Effector CD8-positive, alpha-beta T cell (primary cell): ENCODE measurements at places on chromosomes 3 and 15.

- DNase-seq = no peak
Measured at GRCh38 chr15:70347321-70348225, 249.9 kb upstream of the TLE3 start.

GRCh38 chr15:57443486-57443885 lies 67.2 kb downstream of the CGNL1 start:
- no peak for DNase-seq

- no peak for DNase-seq
Measured at GRCh38 chr15:79073336-79073735, 17.2 kb downstream of the RASGRF1 start.

GRCh38 chr3:169699536-169700050 lies 36.1 kb upstream of the MECOM start:
- DNase-seq = no peak

GRCh38 chr15:85141726-85142125 lies 160.1 kb downstream of the PDE8A start:
- no peak for DNase-seq
